ENCODE measurements at places on chromosomes 2 and 18. TPM values are rescaled to one million over a fixed set of nuclear protein-coding genes. Genes with fewer than 3 reads are reported as not detected.
A peak's percentile ranks its signal among the peaks of the same experiment; 100 is the strongest.

Gene GGCX
- 47.2 TPM for polyA plus RNA-seq

- DNase-seq: no peak
Measured at GRCh38 chr2:66110086-66110485, 324.8 kb upstream of the MEIS1 start.

Gene TNFAIP6
- polyA plus RNA-seq: 0.77 TPM

DNA sequence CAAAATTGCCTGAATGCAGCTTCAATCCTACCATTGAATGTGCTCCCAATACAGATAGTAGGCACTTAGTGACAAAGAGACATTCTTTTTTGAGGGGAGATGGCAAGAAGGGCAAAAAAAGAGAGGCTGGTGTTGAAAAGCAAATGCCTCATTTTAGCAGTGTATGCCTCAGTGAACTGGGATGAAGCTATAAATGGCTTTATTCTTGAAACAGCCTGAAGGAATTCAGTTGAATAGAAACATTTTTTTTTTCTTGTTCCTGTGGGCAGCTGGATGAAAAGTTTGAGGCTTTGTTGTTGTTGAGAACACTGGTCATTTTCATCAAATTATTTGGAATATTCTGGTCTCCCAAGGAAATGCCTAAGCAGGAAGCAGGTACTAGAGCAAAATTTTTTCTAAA, 228.9 kb downstream of the RNF144A start:
- DNase-seq: no peak

Gene CDH7
- 16.8 TPM for polyA plus RNA-seq

- no peak for DNase-seq
Measured at GRCh38 chr18:45730832-45731575, 7.0 kb downstream of the SLC14A1 start.

DNA sequence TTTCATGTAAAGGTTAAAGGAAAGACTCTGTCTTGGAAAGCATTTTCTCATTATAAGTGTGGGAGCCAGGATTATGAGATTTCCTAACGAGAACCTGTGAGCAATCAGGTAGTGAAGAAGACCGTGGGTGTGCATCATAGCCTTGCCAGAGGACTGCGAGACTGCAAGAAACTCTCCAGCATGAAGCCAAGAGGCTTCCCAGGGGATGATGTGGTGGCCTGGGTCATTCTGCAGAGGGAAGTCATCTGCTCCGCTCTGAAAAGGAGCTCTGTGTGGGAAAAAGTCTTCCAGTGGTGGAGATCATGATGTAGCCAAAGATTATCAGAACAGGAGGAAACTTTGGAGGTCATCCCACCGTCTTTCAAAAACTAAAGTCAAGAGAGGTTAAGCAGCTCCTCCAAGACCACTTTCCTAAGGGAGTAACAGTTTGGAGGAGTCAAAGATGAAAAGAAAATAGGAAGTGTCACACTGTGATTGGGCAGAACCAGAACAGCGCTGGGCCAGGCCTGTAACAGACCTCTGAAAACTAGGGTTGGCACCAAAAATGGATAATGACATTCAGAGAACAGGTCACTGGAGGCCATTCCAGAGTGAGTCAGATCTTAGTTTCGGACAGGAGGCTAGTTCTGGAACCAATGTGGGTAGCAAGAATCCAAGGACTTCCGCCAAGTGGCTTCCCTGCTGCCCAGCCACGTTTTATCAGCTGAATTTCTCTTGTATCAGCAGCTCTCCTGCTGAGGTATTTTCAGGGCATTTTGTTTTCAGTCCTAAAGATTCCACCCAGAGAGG, 113.0 kb downstream of the LRATD1 start:
- no peak for DNase-seq

Gene RAB17
- polyA plus RNA-seq: 22.3 TPM

Gene LCT
- 0.04 TPM for polyA plus RNA-seq

DNA sequence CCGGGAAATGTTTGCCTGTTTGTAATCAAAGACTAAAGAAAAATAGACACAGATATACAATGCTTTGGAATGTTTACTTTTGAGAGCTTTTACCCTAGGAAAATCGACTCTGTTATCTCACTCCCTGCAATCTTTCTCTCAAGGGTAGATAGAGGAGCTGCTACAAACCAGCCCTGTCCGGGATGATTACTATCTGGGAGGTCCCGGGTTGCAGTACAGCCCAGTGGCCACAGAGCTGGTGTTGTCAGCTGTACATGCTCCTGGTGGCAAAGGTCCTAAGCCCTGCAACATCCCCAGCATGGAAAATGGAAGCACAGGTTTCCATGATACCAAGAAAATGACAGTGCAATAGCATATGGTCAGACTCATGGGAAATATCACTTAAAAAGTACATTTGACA, 570.5 kb upstream of the SOX11 start:
- peak; percentile 26 for DNase-seq

DNA sequence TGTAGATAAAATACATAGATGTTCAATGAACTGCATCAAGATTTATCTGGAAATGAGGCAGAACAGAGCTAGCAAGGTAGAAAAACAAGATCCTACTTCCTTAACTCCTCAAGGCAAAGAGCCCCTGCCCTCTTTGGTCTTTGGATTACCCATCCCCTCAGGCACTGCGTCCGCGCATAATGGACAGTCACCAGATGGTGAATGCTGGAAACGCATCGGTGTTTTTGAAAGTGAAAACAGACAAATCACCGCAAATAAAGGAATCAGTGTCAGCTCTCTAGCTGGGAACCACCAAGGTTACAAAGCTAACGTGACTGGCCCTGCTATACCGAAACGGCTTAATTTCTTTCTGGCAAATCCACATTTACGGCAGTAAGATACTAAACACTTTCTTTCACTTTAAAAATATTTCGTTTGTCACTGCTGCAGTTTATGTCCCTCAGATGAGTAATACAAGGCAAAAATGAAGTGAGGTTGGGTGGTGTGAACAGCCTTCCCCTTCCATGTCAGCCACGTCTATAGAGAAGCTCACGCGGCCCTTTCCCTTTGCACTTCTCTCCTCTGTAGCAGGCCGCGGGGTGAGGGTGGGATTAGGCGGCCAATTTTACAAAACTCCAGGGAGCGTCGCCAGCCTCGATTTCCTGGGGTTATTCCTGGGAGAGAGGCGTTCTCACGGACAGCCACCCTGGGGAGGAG, 627 bp upstream of the GALR1 start:
- no peak for DNase-seq

DNA sequence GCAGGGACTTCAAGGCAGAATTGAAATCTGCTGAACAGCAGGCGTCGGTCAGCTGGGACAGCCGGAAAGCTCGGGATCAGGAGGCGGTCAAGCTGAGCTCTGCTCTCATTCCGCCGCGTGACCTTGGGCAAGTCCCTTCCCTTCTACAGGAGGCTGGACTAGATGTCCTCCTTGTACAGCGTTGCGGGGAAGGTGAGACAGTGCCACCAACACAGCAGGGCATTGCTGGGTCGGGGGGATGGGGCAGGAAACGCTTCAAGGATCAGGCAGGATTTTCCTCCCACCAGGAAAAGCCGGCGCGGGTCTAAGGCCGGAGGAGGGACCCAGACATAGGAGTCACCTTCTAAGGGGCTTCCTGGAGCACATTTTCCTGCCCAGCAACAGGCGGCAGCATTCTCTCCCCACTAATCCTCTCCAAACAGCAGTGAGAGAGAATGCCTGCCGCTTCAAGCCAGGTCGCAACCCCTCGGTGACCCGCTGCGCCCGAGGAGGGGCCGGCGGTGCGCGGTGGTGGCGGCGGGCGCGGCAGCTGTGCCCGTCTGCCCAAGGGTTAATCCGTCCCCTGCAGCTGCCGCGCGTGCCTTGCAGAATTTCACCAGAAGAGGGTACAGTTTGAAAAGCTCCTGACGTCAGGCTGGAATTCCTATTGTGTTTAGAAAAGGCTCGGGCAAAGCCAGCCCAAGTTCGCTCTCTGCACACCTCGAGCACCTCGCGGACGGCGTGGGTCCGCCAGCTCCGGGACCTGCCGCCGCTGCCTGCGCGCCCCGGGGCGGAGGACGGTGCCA, at the start of gene KCNF1:
KCNF1 (plus strand) TSS at position 644 of the 785 bp plus-strand sequence. CDS start 493 bp downstream, outside the sequence.
- DNase-seq: peak; percentile 82

Gene MAP2
- polyA plus RNA-seq: 31.7 TPM

- DNase-seq: no peak
Measured at GRCh38 chr2:211837206-211837605, 701.4 kb downstream of the ERBB4 start.
